Testis (tissue), 5 donors: ENCODE measurements at places on chromosomes 3 and 15. TPM values are rescaled to one million over a fixed set of nuclear protein-coding genes. Genes with fewer than 3 reads are reported as not detected.

The GPR62 gene
- 0.50 TPM for total RNA-seq

The CHDH gene
- 41.4 TPM for total RNA-seq

The OSTN gene
- not detected for total RNA-seq

The MAPK6 gene
- 50.6 TPM for total RNA-seq

The RGMA gene
- total RNA-seq: 120 TPM

The PGBD4 gene
- total RNA-seq: 2.8 TPM

The LMAN1L gene
- 4.6 TPM for total RNA-seq

The GOLGA8S gene
- 9.2 TPM for total RNA-seq
